ENCODE measurements at places on chromosomes 5 and 9.

DNA sequence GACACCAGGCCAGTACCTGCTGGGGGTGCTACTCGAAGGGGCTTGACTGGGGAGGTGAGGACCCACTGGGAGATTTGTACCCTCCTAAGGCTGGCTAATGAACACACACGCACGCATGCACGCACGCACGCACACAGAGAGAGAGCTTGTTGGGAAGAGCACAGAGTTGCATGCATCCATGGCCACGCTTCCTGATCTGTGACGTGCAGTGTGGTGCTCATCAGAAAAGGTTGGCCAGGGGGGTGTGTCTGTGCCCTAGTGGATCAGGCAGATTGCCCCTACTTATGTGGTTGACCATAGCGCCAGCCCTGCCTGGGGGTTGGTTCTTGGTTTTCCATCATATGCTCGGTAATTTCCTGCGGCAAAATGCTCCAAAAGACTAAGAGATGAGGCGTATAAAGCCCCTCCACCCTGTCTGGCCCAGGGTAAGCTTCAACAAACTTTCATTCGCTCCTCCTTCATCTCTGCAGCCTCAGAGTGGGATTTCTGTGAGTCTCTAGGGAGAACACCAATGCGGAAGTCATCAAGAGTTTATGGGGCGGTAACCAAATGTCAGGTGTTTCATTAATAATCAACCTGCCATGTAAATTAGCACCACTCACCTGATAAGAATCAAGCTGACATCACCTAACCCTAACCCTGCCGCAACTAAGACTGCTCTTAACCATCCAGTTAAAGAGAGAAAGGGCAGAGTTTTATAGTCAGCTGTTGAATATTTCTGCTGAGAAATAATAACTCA, 8.0 kb upstream of the GFI1B start:
- no peak for DNase-seq

- no peak for DNase-seq
Measured at GRCh38 chr5:60483050-60483449, 216.9 kb downstream of the DEPDC1B start.

DNA sequence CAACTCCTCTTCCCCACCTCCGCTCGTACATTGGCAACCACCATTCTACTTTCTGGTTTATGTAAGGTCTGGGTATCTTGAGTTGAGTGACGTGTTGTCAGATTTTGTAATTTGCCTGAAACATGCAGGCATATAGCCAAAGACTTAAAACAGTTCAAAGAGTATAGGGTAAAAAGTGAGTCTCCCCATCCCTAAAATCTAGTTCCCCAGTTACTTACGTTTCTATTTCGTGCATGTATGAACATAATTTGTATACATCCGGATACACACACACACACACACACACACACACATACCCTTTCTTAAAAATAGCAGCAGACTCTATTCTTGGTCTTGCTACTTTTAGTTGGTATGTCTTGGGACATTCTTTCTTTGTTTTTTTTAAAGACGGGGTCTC, 915 bp downstream of the HSDL2 start:
- no peak for DNase-seq

- DNase-seq: no peak
Measured at GRCh38 chr9:89592213-89592815, 12.5 kb upstream of the GADD45G start.

- DNase-seq: no peak
Measured at GRCh38 chr5:50995285-50995942, 329.0 kb downstream of the PARP8 start.

DNA sequence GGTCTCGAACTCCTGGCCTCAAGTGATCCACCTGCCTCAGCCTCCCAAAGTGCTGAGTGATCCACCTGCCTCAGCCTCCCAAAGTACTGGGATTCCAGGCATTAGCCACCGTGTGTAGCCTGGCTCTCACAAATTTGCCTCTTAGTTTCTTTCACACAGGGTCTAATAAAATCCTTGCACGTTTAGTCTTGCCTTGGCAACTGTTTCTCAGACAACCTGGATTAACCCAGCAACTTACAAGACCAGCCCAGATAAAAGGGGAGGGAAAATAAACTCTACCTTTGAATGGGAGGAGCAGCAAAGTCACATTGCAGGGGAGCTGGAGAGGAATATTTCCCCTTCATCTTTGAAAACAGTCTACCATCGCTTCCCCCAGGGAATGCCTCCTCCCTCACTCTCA, 29.3 kb upstream of the GNA14 start:
- DNase-seq: no peak

GRCh38 chr5:167001246-167001645, 1290.2 kb upstream of the WWC1 start:
- no peak for DNase-seq

GRCh38 chr9:37480759-37481158, 5.0 kb upstream of the POLR1E start:
- DNase-seq: no peak

- no peak for DNase-seq
Measured at GRCh38 chr5:93532370-93532769, 48.6 kb downstream of the NR2F1-AS1 start.

GRCh38 chr9:84387821-84388220, 47.3 kb upstream of the SLC28A3 start:
- DNase-seq: no peak

- DNase-seq: no peak
Measured at GRCh38 chr9:115349542-115349941, 231.6 kb upstream of the TNC start.

- DNase-seq: no peak
Measured at GRCh38 chr5:118628660-118629354, 359.5 kb downstream of the DTWD2 start.

DNA sequence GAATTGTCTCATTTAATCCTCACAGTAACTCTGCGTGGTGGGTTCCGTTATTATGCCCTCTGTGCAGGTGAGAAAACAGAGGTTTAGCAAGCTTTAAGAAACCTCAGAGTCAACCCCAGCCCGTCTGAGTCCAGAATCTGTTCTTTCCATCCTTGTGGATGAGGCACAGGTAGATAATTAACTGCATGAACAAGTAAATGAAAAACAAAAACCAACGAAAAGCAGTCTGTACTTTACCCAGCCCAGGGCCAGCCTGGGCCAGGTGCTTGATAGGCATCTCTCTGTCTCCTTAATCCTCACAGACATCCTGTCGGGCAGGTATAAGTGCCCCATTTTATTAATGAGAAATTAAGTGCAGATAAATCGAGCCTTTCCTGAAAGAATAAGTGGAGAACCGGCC, 25.3 kb upstream of the CXCL14 start:
- no peak for DNase-seq

DNA sequence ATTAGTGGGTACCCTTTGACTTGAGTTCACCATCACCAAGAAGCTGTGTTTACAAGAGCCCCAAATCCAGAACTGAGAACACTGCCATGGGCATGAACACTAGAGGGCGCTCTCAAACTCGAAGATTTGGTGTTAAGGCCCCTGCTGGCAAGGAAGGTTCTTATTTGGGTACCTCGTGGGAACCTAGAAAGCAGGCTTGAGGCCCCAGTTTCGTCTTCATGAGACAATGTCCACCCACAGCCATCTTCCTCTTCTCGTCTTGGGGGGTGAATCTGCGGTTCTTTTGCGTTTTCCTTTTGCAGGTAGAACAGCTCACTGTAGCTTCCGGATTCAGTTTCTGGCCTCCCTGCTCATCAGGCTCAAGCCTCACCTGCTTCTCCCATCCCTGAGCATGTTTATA, 184.0 kb downstream of the SEMA5A start:
- no peak for DNase-seq

- no peak for DNase-seq
Measured at GRCh38 chr9:98222885-98223691, 30.7 kb upstream of the CORO2A start.

DNA sequence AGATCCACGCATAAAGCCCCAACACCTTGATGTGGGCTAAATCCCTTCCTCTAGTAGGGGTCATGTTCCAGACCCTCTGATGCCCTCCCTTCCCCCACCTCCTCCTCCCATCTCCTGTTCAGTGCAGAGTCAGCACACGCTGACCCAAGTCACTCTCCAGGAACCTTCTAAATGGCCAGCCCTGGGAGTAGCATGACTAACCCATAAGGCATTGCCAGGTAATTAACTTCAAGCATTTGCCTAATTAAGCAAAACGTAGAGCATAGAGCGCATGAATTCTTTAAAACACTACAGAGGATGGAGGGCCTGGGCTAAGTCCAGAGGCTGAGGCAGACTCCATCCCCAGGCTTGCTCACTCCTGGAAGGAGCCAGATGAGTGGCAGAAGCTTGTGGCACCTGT, 276.3 kb upstream of the MSX2 start:
- no peak for DNase-seq

DNA sequence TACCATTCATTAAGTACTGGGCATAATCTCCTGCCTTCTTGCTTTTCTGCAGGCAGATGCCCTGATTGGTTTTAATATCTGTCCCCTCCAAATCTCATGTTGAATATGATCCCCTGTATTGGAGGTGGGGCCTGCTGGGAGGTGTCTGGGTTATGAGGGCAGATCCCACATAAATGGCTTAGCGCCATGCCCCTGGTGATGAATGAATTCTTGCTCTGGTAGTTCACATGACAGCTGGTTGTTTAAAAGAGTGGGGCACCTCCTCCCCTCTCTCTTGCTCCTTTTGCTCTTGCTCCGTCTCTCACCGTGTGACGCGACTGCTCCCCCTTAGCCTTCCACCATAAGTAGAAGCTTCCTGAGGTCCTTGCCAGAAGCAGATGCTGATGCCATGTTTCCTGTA, 564.0 kb upstream of the BRINP1 start:
- DNase-seq: no peak

DNA sequence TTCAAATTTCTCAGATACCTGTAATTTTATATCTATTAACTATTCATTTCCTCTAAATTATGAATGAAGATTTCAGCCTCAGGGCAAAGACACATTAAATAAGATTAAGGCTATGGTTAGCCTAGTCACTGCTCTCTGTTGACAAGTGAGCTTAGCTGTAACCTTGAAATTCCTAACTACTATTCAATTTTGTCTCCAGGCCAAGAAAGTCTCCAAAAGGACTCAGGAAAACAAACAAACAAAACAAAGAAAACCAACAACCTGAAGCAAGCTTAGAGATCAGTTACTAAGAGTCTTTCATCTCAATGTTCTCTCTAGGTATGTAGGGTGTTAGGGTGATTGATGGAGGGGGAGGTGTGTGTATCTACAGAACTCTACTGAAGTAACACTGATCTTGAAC, 9.6 kb upstream of the CTNNAL1 start:
- DNase-seq: no peak

- DNase-seq: peak; percentile 66
Measured at GRCh38 chr9:136975644-136976043, 1.7 kb upstream of the PTGDS start.

- no peak for DNase-seq
Measured at GRCh38 chr9:20512636-20513035, 109.7 kb downstream of the MLLT3 start.
